ENCODE measurements at places on chromosomes 2 and 18.

DNA sequence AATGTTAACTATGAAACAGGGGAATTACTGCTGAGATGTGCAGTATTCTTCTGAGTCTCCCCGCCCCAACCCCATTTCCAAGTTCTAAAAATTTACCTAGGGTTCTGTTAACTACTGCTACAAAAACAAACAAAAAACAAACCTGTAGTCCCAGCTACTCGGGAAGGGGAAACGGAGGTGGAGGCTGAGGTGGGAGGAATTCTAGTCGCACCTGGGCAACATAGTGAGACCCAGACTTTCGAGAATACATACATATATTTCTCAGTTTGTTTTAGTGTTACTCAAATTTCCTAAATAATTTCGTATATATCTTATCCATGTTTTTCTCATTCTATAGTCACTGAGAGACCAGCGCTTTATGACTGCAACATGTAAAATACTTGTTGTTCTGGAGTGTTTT is 989 bp downstream of the STAM2 start:
- no peak for DNase-seq

GRCh38 chr2:24761866-24762265 is 31.3 kb downstream of the PTRHD1 start:
- DNase-seq, result peak; percentile 56

DNA sequence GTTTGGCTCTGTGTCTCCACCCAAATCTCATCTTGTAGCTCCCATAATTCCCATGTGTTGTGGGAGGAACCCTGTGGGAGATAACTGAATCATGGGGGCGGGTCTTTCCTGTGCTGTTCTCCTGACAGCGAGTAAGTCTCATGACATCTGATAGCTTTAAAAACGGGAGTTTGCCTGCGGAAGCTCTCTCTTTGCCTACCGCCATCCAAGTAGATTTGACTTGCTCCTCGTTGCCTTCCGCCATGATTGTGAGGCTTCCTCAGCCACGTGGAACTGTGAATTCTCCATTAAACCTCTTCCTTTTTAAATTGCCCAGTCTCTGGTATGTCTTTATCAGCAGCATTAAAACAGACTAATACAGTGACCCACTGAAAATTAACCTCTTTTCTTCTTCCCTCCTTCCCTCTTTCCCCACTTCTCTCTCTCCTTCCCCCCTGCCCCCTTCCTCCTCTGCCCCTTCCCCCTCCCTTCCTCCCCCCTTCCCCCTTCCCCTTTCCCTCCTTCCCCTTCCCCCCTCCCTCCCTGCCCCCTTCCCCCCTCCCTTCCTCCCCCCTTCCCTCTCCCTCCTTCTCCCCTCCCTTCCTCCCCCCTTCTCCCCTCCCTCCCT is 818.8 kb downstream of the SLC4A3 start:
- no peak for DNase-seq

- no peak for DNase-seq
Measured at GRCh38 chr2:69030800-69031428, 17.9 kb downstream of the ANTXR1 start.

- no peak for DNase-seq
Measured at GRCh38 chr2:85116207-85116606, 17.0 kb upstream of the TCF7L1 start.

DNA sequence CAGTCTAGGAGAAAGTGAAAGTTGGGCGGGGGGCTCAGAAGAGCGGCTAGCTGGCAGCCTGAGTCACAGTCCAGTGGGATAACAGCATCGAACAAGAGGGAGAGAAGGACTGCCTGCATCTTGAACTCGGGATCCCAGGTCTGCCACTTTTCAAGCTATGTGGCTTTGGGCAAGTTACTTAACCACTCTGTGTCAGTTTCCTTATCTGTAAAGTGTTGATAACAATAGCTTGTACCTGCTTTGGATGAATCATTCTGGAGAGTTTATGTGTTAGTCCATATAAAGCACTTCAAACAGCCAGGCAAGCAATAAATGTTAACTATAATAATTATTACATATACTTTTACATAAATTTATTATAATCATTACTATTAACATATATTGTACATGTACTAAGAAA is 4.6 kb downstream of the DYSF start:
- no peak for DNase-seq

DNA sequence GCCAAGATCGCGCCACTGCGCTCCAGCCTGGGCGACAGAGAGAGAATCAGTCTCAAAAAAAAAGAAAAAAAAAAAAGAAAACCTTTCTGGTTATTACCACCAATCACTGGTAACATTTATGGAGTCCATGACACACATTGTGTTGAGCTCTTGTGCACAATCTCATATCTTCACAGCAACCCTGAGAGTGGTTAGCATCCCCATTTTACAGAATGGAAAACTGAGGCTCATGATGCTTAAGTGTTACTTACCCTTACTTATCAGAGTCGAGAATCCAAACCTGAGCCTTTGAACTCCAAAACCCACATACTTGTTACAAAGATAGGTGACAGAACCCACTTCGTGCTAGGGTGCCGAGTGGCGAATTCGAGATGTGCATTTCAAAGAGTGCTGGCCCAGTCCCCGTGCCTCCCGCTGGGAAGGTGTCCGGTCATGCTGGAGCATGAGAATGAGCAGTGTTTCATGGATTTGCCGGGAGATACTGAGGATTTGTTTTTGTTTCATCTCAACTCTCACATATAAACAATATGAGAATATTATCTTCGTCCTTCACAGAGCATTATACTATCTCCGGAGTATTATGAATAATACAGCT is 50.9 kb downstream of the CYP27C1 start:
- no peak for DNase-seq

GRCh38 chr2:69253611-69254301 is 133.3 kb downstream of the GFPT1 start:
- DNase-seq, result no peak

GRCh38 chr2:234102112-234102511 is 51.6 kb downstream of the SPP2 start:
- DNase-seq, result no peak

GRCh38 chr18:12968115-12968514 is 20.3 kb downstream of the SEH1L start:
- no peak for DNase-seq

GRCh38 chr2:15517793-15518192 is 43.3 kb downstream of the NBAS start:
- no peak for DNase-seq

- no peak for DNase-seq
Measured at GRCh38 chr2:192978395-192978794, 783.7 kb upstream of the TMEFF2 start.

DNA sequence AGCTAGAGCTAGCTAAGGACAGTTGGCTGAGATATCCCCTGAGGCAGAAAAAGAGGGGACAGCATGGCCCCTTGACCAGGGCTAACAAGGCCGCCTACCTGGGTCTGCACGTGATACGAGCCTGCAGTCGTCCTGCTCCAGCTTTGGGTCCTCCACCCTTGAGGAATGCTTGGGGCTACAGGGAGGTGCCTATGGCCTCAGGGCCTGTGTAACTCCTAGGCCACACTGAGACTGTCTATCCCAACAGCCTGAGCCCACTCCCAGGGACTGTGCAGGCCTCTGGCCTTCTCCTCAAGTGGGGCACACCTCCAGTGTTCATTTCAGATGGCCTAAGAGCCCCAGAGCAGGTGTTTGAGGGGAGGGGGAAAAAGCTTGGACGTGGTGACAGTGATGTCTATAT is 136.7 kb upstream of the SATB2 start:
- DNase-seq, result no peak

DNA sequence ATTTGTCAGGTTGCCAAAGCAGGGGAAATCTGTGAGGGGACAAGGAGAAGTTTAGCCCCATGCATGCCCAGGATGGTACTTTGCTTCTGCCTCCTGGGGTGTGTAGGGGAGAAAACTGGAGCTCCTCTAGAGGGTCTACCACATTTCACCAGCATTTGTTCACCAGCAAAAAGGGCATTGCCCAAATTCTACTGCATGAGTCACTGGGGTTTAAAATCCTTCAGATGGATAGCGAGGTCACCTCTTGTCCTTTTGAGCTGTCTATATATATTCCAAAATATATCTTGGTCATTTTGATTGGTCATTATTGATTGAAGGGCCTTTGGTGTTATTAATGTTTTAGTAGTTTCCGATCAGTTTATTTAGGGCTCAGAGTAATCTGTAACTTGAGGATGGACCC is 18.7 kb downstream of the FHOD3 start:
- DNase-seq, result no peak

GRCh38 chr2:31088504-31089195 is 49.6 kb downstream of the GALNT14 start:
- no peak for DNase-seq

- no peak for DNase-seq
Measured at GRCh38 chr18:34921226-34921625, 120.0 kb upstream of the MAPRE2 start.

DNA sequence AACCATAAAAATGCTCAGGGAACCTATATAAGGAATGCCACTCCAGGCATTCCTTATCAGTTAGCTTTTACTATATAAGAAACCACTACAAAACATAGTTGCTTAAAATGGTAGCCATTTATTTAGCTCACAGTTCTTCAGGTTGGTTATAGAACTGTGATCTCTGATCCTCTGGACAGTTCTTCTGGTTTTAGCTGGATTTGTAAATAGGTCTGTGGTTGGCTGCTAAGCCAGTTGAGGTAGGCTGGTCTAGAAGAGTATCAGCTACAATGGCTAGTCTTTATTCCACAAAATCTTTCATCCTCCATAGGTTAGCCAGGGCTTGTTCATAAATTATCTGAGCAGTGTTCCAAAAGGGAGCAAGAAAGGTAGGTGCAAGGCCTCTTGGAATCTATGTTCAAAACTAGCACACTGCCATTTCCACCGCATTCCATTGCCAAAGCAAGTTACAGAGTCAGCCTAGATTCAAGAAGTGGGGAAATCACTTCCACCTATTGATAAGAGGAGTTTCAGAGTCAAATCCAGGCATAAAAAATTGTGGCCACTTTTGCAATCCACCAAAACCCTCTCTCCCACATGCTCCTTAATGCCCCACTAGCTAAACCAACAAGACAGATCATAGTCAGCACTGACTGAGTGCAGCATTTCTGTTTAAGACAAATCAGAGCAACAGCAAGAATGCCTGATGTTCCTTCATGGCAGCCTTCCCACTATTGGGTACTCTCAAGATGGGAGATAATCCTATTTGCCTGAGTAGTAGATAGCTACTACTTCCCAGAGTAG is 146.4 kb downstream of the IRS1 start:
- no peak for DNase-seq

Measured in neural progenitor cell (in vitro differentiated cells).